ENCODE measurements at places on chromosomes 3 and 15.

GRCh38 chr3:163547014-163547685, 1531.1 kb downstream of the SI start:
- no peak for DNase-seq

DNA sequence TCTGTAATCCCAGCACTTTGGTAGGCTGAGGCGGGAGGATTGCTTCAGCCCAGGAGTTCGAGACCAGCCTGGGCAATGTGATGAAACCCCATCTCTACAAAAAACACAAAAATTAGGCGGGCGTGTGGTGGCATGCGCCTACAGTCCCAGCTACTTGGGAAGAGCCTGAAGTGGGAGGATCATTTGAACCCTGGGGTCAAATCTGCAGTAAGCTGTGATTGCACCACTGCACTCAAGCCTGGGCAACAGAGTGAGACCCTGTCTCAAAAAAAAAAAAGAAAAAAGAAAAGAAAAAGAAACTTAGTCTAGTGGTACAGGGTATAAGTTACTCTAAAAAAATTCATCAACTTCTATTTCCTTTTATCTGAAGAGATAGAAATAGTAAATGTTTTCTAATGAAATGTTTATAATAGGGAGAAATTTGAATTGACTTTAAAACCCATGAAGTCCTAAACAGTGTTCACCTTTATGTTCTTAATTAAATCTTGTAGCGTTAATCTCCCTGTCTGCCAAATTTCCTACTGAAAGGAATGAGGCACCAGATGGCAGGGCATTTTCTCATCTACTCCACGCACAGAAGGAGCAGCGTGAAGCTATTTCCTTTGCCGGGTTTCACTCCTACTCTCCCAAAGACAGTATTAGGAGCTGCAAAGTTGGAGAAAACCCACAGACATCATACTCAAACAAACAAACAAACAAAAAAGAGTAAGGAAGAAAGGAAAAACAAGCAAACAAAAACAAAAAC, 1.9 kb downstream of the PCLAF start:
- DNase-seq, result no peak

GRCh38 chr15:26773917-26774316, 1.1 kb upstream of the GABRB3 start:
- DNase-seq, result no peak

DNA sequence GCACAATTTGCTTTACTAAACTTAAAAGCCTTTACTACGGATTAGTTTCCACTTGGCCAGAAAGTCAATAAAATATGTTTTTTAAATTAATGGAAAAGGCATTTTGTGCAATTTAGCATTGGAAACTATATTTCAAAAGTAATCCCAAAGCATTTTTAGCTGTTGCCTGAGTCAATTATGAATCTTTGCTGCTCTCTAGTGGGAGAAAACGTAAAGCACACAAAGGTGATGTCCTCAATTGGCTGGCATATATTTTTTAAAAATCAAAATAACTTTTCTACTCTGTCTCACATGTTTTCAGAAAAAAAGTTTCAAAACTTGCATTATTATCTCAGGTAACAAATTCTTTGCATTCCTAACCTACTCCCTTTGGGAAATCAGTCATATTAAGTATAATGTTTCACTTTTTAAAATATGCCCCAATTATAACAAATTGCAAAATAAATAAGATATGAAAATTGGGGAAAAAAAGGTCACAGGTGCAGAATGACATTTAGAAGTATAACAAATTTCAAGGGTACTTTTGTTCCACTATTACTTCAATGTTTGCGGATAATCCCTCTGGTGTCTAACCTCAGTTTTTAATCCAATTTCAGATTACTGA, 47.2 kb upstream of the TEX55 start:
- DNase-seq, result no peak

GRCh38 chr3:182755712-182756111, 37.6 kb upstream of the ATP11B start:
- no peak for DNase-seq

GRCh38 chr15:93566762-93567161, 477.8 kb upstream of the RGMA start:
- DNase-seq, result no peak
